DMS79 treated with DMSO at 0.1 percent for 48 hours (cell line): ENCODE measurements at places on chromosomes 3 and 15.
A peak's percentile ranks its signal among the peaks of the same experiment; 100 is the strongest.

GRCh38 chr15:79431636-79432344 is at the start of gene MINAR1:
Gene MINAR1 (plus strand): TSS chr15:79432336. CDS start chr15:79456148, 23,812 bp downstream.
- no peak for DNase-seq

GRCh38 chr3:65177960-65178376 is 490.2 kb upstream of the ADAMTS9 start:
- DNase-seq: no peak

DNA sequence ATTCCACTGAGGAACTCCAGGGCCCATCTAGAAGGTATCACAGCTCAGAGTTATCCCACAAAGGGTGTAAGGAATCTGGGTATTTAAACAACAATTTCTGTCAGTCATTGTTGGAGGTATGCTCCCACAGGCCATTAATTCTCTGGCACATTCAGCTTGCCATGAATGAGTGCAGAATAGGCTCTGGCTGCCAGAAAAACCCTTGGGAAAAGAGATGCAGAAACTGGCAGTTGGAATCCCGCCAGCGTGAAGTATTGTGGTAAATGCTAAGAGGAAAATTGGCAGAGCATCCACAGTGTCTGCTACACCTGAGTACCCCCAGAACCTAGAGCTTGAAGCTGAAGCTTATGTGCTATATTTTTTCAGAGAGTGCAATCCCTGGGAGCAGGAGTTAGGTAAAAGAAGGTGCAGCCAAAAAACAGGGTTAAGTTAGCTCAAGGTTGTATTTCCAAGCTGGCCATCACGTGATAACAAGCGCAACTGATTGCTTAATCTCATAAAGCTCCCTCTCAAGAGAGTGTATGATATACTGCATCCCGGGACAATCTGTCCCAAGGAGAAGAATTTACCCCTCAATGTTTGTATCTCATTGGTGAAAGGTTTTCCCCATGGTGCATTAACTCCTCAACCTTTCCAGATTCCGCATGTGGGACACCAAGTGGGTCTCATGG is 94.2 kb upstream of the ACP3 start:
- DNase-seq: peak; percentile 100

DNA sequence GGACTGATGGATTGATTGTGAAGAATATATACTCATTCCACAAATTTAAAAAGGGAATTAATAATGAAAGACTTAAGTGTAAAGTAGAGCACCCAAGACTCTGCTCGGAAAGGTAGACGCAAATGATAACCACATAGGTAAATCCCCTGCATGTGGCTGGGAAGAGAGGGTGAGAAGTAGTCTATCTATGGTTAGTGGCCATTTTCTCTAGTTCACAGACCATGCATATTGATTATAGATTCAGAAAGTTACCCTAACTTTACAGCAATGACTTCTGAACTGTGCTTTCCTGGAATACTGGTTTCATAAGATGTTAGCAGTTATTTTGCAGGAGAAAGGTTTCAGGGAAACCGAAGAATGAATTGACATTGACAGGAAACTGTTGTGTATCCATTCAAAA is 51.7 kb downstream of the CASR start:
- DNase-seq: no peak

GRCh38 chr15:31776039-31776438 is 254.3 kb upstream of the CHRNA7 start:
- DNase-seq: no peak

DNA sequence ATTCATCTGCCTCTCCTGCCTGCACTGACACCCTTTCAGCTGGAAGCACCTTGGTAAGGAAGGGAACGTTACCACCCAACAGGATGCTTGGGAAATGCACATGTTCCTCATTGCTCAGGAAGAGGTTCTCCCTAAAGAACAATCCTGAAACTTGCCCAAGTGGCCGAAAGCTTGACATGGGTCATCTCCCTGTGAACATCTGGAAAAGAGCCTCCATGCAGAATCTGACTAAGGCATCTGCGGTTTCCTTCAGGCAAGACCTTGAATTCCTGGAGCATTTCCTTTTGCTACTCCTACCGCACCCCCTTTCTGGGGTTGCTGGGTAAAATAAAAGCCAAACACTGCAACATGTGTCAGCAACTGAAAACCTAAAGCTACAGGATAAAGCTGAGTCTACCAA is 68.7 kb upstream of the SNRK start:
- DNase-seq: no peak

GRCh38 chr3:128786434-128787020 is 60.5 kb downstream of the RAB7A start:
- no peak for DNase-seq

- DNase-seq: no peak
Measured at GRCh38 chr3:84961011-84961410, 2.2 kb downstream of the CADM2 start.

GRCh38 chr15:73954188-73955145 is 28.2 kb downstream of the LOXL1 start:
- DNase-seq: no peak

DNA sequence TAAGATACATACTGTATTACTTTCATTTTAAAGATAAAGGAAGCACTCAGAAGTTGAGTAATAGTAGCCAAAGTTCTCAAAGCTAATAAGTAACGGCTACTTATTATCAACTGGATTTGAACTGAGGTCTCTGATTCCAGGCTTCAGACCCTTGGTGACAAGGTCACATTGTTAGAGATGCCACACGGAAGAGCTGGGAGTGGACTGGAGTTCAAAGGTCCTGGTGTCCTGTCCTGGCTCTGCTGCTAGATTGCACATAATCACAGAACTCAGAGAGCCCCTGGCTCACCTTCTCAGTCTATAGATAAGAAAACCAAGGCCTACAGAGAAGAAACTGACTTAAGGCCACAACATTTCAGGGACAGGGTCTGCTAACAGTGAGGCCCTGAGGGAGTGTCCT is 75.3 kb downstream of the MYLK start:
- no peak for DNase-seq

- DNase-seq: no peak
Measured at GRCh38 chr3:194320100-194320499, 31.0 kb downstream of the CPN2 start.

- no peak for DNase-seq
Measured at GRCh38 chr15:74782259-74783071, 585 bp downstream of the CSK start.

DNA sequence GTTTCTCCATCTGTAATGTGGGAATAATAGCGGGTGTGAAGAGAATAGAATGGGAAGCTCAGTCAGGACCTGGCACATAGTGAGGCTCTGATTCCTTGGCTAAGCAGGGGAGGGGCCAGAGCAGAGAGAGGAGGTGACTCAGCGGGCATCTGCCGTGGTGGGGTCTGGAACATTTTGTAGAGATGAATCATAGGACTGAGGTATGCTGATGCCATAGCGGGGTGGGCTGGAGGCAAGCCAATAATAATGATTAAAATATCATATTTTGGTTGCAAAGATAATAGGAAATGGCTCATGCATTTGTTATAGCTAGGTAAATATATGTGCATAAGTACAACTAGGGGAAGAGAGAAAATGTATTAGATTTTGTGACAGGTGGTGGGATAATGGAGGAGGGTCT is 11.2 kb downstream of the TGM4 start:
- no peak for DNase-seq

DNA sequence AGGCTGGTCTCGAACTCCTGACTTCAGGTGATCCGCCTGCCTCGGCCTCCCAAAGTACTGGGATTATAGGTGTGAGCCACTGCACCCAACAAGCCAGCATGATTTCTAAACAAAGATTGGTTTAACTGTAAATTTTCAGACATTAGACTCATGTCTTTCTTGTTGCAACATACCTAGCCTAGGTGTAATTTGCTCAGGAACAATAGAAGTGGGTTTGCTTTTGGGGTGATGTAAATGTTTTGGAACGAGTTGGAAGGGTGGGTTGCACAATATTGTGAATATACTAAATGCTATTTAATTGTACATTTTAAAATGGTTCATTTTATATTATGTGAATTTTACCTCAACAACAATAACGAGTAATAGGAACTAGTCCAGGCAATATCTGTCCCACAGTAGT is 7.1 kb downstream of the CCR4 start:
- DNase-seq: no peak

DNA sequence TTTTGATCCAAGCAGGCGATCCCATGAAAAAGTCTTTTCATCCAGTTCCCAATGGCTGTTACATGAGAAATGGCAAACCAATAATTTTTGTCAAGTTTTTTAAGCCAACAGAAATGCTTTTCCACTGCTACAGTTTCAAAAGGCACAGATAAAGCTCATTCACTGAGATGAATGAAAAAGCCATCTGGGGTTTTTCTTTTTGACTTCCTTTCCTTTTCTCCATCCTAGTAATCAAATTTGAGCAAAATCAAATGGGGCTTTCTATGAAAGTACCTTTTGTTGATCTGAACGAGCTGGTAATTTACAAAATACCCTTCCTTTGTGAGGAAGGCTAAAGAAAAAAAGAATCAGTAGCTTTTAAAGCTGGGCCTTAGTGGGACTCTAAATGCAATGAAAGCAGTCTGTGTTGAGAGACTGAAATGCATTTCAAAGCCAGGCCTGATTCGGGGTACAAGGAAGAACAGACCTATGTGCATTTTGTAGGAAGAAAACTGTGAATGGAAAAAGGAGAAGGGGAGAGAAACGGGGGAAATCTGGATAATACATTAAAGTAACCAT is 185.2 kb upstream of the DNAJC19 start:
- no peak for DNase-seq

DNA sequence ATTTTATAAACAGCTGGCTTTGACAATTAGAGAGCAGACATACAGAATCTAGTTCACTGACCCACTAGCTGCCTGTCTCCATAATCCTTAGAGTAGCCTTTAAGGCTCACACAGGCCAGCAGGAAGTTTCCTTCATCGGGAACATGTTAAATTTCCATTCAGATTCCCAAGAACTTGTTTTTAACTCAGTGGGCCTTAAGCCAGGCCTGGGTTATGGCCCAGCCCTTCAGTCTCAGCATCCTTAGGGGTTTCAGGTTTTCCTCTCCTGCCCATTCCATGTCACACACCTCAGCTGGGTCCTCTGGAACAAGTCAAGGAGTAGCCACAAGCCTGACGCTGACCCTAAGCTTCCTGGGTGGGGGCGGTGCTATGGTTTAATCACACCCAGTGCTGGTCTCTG is 15.0 kb downstream of the CDAN1 start:
- no peak for DNase-seq

DNA sequence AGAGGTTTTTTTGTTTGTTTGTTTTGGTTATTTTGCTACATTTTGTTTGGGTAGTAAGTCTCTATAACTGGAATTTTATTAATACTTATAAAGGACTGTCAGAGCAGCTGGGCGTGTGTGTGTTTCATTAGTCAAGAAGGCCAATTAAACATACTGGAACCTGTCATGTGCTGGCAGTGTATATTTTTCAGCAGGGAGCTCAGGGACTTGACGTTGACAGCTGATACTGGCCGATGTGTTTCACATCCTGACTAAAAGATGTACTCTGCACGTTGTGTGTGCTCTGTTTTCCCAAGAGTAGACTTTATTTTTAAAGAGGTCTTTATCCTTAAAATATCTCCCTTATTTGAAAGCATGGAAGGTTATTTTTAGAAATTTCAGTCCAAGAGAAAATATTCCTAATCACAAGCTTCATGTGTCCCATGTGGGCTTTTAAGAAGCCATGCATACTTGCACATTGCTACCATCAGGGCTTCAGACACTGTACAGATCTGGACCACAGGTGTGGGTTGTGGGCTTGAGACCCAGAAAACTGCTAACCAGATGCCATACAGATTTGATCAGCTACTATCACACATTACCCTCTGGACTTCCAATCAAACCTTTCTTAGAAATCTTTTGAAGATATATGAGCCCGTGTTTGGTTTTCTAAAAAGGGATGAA is 135.9 kb downstream of the FEZF2 start:
- DNase-seq: no peak

DNA sequence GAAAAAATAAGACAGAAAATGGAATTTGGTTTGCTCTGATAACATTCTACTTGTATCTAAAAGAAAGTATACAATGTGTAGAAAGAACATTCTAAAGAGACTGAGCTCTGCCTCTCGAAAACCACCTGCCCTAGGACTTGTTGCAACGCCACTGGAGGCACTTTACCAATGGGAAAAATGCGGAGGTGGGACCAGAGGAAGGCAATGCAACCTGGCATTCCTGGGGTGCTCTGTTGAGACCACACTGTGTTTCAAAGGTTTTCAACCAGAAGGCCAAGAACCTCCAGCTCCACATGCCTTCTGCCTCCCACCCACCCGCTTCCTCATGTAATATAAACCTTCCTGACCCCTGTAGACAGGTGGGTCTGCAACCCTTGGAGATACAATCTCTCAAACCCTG is 4.5 kb downstream of the PROK2 start:
- DNase-seq: no peak

DNA sequence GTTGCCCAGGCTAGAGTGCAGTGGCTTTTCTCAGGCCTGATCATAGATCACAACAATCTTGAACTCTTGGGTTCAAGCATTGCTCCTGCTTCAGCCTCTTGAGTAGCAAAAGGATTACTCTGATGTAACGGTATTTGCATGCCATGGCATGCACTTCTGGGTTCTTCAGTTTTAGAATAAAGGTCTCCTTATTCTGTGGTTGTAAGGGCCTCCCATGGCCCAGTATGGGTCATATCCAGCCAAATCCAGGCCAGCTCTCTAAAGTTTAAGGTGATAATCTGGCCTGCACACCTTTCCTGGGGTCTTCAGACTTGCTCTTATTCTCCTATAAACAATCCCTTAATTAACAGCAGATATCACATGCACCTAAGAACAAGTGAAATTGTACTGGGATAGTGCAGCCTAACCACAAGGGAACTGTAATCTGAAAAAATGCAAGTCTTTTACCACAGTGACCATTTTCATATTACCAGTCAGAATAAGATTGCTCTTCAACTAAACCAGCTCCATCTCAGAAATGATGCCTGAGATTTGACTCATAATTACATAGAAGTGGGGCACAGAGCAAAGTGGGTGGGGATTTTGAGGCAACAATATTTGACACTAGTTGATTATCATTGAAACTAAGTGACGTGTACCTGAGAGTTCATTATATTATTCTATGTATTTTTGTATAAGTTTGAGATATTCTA is 25.4 kb downstream of the COMMD2 start:
- no peak for DNase-seq

GRCh38 chr15:66630801-66631351 is 65.1 kb upstream of the LCTL start:
- DNase-seq: no peak

DNA sequence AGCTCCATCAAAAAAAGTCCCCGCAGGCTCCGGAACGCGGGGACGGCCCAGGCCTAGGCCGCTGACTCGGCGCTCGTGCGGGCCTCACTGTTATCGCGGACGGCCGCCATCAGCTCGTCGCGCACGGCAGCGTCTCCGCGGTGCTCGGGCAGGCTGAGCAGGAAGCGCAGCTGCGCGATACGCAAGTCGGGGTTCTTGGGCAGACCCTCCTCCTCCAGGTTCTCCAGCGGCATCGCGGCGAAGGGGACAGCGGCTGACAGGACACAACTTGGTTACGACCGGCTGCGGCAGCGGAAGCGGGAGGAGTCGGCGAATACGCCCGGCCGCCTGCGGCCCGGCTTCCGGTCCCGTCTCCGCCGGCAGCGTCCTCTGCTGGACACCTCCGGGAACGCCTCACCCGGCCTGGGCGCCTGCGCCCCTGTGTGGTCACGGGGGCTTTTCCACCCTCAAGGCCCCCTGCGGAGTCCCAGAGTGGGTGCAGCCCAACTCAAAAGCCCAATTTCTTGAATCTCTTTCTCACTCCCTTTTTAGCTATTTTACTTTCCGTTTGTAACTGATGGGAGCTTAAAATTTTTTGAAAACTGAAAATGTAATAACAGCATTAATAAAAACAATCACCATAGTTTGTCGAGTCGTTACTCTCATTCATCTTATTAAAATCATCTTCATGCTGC is at the start of gene PSMD6:
Gene PSMD6, minus strand, starts transcription at position 308 of the 674 bp plus-strand sequence. Its CDS starts 75 bp downstream, at position 233.
- peak; percentile 16 for DNase-seq
